Activated CD8-positive, alpha-beta memory T cell treated with anti-CD3 and anti-CD28 coated beads for 4 hours (primary cell): ENCODE measurements at places on chromosomes 1 and 21.

DNA sequence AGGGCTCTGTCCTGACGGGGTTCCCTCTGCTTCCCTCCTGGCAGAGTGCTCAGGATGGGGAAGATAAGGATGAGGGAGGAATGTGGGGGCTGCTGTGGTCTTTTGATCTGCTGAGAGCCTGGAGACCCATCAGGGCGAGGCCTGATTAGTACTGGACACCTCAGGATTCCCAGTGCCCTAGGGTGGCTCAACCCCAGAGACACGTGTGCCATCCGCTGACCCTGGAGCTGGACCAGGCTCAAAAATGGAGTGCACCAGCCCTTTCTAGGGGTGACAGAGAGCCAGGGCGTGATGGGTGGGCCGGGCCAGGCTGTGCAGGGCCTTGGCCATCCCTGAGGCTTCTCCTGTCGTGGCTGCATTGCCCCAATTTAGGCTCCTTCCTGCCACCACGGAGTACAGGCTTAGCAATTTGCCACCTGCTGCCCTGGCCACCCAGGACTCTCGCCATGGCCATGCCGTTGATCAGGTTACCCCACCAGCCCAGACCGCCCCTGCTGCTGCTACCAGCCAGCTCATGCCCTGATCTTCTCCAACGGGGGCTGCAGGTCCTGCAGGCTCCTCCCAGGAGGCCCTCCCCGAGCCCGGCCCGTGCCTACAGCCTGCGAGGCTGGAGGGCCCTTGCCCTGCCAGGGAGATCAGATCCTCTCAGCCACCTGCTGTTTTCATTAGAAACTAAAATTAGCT, 9.5 kb downstream of the WNT4 start:
- no peak for DNase-seq

- no peak for DNase-seq
Measured at GRCh38 chr1:204842892-204843291, 27.8 kb upstream of the NFASC start.

GRCh38 chr1:21334214-21335087, 44.2 kb upstream of the ECE1 start:
- DNase-seq: peak; percentile 65

DNA sequence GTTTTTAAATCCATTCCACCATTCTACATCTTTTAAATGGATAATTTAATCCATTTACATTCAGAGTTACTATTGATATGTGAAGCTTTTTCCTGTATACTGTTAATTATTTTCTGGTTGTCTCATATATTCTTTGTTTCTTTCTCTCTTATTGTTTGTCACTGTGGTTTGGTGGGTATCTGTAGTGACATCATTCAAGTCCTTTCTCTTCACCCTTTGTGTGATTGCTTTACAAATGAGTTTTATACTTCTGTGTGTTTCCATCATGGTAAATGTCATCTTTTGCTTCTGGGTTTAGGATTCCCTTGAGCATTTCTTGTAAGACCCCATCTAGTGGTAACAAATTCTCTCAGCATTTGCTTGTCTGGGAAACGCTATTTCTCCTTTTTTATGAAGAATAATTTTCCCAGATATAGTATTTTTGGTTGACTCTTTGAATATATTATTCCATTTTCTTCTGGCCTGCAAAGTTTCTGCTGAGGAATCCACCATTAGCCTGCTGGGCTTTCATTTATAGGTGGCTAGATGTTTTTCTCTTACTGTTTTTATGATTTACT, 10.2 kb downstream of the LY9 start:
- DNase-seq: no peak

GRCh38 chr1:217425422-217425821, 205.5 kb downstream of the GPATCH2 start:
- no peak for DNase-seq

DNA sequence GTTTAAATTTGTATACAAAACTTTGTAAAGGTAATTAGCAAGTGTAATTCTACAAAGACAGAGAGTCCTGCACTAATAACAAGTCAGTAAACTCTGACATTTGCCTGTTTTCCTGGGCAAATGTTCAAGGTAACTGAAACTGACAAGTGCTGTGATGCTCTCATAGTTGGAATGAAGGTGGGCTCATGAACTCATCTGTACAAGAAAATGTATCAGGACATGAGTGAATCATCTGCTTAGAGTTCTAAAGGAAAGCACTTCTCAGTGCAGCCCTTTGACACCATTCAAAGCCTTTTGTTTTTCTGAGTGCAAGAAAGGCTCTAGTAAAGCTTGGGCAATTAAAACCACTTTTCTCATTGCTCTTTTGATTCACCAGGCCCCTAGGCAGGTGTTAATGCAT, 91.5 kb downstream of the UROD start:
- DNase-seq: no peak

DNA sequence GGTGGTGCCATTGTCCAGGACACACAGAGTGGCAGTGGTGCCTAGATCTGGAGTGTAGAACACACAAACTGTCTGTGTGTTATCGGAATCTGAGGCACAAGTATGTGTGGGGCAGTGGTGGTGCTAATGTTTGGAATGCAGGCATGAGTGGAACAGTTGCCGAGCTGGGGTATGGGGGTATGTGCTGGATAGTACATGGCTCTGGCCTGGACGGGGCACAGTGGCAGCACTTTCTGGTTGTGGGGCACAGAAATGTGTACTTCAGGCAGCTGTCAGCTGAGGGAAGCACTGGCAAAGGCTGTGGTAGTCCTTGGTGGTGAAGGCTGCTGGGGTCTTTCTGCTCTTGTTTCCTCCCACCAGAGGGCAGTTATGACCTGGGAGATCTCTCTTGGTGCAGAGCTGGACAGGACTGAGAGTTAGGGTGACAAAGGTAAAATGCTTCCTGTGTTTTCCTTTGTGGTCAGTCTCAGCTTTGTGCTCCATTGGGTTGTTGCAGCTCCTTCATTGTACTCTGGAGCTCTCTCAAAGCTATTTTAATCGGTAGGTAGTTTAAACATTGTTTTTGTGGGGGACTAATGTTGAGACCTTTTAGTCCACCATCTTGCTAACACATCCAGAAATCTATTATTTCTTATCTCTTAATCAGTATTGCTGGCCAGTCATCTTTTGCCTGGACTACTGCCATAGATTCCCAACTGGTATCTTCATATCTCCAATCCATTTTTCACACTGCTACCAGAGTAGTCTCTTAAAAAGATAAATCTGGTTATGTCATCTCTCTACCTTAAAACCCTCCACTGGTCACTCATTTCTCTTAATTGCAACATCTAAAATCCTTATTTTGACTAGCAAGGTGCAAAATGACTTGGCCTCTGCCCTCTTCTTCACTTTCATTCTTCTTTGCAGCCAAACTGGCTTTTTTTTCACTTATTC, 83.9 kb upstream of the NBPF4 start:
- no peak for DNase-seq

- DNase-seq: no peak
Measured at GRCh38 chr1:10698726-10699469, 97.5 kb downstream of the CASZ1 start.

- DNase-seq: no peak
Measured at GRCh38 chr1:240539769-240540414, 72.1 kb downstream of the GREM2 start.

DNA sequence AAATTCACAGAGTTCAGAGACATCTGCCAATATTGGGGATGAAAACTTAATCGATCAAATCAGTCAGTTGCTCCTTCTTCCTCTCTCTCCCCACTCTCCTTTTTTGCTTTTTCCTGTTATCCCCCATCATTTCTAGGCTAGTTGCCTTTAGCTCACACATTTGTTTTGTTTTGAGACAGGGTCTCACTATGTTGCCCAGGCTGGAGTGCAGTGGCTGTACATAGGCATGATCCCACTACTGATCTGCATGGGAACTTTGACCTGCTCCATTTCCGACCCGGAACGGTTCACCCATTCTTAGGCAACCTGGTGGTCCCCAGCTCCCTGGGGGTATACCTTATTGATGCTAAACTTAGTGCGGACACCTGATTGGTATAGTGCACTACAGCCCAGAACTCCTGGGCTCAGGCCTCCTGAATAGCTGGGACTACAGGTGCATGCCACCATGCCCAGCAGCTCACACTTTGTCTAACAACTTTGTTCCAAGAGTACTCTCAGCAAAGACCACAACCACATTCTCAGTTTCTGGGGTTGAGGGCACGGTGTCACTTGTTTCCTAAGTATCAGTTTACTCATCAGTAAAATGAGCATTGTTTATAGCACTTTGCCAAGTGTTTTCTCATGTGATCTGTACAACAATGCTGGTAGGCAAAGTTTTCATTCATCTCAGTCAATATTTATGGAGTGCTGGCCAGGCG, 6.7 kb upstream of the ELOA start:
- DNase-seq: no peak

DNA sequence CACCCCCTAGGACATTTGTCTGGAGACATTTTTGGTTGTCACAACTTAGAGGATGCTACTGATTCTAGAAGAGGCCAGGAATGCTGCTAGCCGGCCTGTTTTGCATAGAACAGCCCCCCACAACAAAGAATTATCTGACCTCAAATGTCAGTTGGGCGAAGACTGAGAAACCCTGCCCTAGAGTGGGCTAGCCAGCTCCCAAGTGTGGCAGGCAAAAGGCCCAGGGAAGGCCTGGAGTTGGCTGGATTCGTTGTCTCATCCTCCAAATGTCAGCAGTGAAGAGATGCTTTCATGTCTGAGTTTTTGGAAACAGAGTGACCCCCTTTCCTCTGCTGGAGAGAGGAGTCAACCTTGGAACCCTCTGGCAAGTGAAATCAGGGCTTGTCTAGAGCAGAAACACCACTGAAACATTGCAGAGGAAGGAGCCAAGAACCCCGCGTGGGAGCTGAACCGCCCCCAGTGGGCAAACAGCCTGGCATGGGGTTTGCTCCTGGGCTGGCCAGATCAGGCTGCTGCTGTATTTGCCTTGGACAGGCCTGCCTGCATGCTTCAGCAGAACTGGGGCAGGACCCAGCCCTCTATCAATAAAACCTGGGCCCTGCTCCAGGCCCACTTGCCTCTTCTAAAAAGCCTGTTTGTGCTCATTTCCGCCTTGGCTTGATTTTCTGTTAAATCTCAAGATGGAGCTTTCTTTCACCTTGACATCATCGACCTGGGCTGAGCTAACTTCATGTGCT, 32.9 kb downstream of the RASSF5 start:
- no peak for DNase-seq

- DNase-seq: no peak
Measured at GRCh38 chr1:185843986-185844385, 109.8 kb downstream of the HMCN1 start.

DNA sequence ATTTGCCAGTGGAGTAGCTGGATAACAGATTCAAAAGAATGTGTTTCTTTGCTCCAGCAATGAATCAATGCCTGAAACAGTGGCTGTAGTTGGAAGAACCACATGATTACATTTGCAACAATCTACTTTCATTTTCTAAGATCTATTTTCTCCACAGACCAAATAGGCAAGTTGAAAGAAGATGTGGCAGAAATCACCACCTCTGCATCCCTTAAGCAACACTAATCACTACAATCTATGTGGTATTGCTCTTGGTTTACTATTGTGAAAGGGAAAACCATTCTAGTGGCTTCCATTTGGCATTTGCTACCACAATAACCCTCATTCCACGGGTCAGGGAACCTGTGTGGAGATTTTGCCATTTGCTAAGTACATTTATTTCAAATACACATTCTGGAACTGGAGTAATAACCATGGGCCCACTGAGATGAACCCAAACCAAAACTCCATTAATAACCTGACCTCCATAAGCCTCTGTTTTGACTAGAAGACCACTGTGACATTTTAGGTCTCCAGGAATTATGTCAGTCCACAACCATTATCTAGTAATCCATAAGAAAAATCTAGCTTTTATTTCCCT, 66.3 kb downstream of the C1orf185 start:
- DNase-seq: no peak

DNA sequence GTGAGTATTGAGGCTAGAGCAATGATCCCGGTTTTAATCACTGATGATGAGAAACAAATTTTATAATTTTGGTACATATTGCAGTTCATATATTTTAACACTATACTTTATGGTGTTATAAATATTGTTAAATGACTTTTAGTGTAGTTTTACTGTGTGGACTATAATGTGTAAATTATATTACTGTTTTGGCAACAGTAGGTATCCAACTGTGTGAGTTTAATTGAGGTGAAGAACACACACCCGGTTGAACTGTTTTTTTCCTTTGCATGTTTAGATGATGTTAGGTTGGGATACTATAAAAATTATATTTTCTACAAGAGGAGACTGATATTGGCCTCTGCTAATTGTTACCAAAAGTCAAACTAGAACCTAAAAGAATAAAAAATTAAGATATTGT, 166.5 kb downstream of the SDCCAG8 start:
- no peak for DNase-seq

DNA sequence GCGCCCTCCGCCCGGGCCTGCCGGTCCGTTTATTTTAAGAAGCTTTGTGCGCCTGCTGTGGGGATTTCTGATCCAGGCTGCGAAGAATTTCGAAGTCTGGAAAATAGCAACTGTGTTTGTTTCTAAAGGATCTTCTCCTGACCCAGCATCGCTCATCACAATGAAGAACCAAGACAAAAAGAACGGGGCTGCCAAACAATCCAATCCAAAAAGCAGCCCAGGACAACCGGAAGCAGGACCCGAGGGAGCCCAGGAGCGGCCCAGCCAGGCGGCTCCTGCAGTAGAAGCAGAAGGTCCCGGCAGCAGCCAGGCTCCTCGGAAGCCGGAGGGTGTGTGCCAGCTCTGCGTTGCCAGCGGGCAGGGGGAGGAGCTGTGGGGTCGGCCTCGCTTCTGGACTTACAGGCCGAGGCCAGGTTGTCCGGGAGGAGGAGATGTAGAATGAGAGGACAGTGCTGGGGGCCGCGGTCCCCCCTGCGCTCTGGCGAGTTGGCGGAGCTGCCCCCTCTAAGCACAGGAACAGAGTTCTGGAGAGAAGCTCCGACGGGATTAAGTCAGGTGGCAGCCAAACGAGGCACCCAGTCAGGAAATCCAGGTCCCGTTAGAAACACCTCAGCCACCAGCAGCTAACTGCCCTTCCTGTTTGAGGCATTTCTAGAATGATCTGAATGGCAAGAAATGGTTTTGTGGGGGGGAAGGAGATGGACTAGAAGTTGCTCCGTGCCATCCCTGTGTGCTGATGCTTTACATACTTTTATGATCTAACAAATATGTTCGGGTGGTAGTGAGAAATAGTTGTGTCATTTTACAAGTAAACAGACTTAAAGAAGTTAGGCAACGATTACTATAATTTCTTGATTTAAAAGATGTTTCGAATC, 948 bp downstream of the TXLNA start:
- DNase-seq: no peak

DNA sequence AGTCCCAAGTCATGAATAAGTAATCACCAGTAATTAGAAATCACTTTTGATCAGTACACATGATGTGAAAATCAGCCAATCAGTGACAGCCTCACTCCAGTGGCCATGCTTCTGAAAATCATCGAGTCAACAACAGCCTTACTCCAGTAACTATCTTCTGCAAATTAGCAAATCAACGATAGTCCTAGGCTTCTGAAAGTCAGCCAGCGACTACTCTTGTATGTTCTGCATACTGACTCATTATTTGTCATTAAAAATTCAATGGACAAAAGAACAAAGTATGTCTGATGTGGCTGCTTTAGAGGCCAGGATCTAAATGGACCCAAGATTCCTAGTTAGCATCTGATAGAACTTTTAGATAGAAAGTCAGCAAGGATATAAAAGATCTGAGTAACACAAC, 102.5 kb downstream of the GPR52 start:
- no peak for DNase-seq

GRCh38 chr1:91685994-91686393, 185.3 kb downstream of the CDC7 start:
- no peak for DNase-seq

- DNase-seq: no peak
Measured at GRCh38 chr1:66728021-66728420, 24.2 kb upstream of the DYNLT5 start.
